Fibroblast of skin of left quadriceps (primary cell): ENCODE measurements at places on chromosomes 7 and 10.

DNA sequence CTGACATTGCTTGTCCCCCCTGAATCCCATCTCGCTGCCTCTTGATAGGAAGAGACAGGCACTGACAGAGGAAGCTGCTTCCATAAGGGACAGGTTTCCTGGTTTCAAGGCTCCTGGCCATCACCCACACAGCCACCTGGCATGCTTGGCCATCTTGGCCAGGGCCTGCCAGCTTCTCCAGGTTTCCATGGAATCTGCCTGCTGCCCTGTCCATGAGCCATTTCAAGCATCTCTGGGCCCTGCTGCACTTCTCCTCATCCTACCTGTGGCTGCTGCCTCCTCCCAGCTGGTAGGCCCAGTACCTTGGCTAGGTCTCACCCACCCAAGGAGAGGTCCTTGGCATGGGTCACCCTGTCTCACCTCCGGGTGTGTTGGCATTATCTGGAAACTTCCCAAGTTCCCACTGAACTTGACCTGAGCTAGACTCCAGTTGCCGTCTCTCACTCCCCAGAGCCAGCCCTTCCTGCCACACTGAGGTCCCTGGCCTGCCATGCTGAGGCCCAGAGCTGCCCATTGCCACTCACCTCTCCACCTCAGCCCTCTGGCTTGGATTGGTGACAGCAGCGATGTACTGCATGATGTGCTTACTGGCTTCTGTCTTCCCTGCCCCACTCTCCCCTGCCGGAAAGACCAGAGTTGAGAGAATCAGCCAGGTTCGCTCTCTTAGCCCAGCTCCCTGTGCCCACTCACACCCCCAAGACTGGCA, 2.6 kb downstream of the MYO1G start:
- no peak for DNase-seq

- peak; percentile 70 for DNase-seq
These were observed 145.6 kb downstream of the ADAM12 start for GRCh38 chr10:126242397-126243260.

DNA sequence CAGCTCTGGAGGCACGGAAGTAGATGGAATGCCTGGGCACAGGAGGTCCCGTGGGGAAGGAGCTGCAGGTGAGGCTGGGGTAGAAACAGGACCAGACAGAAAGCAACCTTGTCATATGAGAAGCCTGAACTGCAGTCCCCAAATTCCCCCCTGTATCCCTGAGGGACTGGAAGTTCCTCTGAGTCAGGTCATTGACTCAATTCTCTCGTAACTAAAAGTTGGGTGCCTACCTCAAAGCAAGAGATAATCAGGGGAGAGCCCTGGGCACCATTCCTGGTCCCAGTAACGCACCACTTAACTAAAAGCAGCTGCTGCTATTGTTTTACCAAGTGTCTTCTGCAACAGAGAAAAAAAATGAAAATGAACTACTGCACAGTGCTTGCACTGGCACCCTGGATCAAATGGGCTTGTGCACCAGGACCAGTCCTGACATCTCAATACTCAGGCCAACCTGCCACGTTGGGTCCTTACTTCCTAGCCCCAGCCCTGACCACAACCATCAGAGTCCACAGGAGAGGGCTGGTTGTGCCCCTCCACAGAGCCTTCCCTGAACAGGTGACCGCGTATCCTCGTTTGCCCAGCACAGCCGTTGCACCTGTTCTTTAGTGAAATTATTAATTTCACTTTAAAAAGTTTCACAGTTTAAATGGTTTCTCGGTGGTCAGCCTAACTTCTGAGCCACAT, 79.3 kb downstream of the GRID1 start:
- no peak for DNase-seq

GRCh38 chr7:10239695-10240345, 733.9 kb upstream of the PHF14 start:
- DNase-seq = no peak

- DNase-seq = no peak
These were observed 52.3 kb downstream of the CCDC3 start for GRCh38 chr10:12949248-12949647.

DNA sequence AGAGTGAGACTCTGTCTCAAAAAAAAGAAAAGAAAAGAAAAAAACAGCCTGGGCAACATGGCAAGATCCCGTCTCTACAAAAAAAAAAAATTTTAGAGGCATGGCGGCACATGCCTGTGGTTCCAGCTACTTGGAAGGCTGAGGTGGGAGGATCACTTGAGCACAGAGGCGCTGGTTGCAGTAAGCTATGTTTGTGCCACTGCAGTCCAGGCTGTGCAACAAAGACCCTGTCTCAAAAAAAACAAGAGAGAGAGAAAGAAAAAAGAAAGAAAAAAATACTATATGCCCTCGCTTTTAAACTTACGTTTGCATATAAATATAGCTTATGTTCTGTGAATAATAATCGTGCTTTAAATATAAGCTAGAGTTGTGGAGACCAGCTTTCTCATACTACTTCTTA, 11.2 kb downstream of the HACD1 start:
- DNase-seq = no peak

DNA sequence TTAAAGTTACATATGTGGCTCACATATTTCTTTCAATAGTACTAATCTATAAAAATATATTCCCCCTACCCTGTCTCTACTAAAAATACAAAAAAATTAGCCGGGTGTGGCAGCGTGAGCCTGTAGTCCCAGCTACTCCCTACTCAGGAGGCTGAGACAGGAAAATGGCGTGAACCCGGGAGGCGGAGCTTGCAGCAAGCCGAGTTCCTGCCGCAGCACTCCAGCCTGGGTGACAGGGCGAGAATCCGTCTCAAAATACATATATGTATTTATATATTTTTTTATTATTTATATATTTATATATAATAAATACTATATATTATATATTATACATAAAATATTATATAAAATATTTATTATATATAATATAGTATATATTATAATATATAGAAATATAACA, 69.7 kb upstream of the GRM3 start:
- DNase-seq = no peak

- DNase-seq = no peak
These were observed 927.7 kb upstream of the ZWINT start for GRCh38 chr10:57288754-57289153.

DNA sequence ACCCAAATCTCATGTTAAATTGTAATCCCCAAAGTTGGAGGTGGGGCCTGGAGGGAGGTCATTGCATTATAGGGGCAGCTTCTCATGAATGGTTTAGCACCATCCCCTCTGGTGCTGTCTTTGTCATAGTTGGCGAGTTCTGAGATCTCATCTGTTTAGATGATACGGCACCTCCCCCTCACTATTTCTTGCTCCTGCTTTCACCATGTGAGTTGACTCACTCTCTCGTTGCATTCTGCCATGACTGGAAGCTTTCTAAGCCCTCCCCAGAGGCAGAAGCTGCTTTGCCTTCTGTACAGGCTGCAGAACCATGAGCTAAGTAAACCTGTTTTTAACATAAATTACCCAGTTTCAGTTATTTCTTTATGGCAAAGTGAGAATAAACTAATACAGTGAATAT, 18.9 kb upstream of the ZNF138 start:
- DNase-seq = no peak

- no peak for DNase-seq
These were observed 479.3 kb downstream of the NEBL start for GRCh38 chr10:20417791-20418190.

DNA sequence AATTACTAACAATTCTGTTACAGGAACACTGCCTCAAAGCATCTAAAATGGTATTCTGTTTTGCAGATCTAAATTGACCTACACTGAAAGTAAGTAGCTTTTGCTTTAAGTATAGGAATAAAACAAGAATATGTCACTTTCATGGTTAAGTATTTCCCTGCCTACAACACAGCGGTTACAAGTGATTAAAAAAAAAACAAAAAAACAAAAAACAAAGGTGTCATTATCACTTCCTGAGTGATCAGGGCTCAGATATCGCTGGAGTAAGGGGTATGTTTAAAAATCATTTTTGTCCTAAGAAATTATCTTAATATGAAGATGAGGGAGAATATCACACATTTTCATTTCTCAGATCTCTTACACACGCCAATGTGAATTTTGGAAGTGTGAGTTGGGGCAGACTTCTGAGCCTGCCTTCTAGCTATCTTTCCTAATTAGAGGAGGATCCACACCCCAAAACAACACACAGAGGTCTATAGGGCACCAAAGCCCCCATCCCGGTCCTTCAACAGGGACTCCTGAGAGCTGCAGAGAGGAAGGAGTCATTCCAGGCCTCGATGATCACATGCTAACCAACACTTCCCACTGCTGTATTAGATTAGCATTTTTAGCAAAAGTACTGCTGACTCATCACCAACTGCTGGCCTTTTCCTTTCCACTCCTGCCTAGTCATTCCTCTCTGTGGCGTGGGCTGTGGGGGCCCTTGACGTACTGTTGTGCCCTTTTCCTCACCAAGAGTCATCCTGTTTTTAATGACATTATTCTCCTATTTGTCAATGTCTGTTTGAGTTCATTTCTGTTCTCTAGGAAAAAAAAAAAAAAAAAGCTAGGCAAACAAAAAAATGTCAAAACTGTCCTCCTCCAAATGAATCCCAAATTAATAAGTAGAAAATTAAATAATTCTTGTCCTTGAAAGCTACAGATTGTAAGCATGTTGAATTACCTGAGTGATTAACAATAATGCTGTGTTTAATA, 31.2 kb downstream of the PRTFDC1 start:
- peak; percentile 88 for DNase-seq

DNA sequence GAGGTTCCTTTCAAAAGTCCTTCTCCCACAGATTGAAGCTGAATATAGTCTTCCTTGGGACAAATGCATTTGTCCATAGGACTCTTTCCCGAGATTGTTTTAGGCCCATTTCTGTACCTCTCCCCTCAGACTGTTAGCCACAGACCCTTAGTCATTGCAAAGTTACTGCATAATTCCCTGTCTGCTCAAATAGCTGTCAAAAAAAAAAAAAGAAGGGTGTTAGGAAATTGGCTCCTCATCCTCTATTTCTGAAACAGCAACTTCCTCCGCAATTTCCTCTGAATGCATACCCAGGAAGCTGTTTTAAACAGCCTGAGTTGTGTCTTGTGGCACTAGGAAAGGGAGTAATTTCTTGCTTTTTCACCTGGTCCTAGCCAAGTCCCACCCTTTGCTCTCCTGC, 5.4 kb downstream of the LRRC4 start:
- DNase-seq = no peak
